ENCODE measurements at places on chromosomes 16 and 17. TPM values are rescaled to one million over a fixed set of nuclear protein-coding genes. Genes with fewer than 3 reads are reported as not detected.
A peak's percentile ranks its signal among the peaks of the same experiment; 100 is the strongest.

DNA sequence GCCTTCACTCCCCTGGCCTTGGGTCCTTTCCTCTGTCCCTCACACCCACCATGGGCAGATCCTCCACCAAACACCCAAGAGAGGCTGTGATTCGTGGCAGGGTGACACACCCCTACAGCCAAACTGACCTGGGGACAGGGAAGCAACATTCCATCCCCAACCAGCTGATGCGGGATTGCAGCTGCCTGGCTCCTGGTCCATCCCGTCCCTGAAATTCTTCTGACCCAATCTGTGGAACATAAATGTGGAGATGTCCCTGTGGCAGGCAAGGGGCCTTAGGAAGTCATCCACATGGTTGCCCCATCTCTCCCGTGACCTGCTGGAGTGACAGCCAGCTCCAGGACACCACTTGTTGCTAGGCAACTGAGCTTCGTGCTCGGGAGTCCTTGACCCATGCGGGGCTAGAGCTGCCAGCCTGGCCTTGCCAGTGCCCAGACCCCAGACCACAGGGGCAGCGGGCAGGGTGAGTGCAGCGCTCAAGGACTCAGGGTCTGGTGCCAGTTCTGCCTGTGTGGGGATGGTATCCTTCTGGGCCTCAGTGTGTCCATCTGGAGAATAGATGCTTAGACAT lies 34.0 kb upstream of the CPNE2 start:
- no peak for DNase-seq
- H3K4me3 ChIP-seq = no peak overlapping the region
- peaks cover 3% of the 10 kb centered on the region for H3K4me1 ChIP-seq
- peaks cover 29% of the 10 kb centered on the region for H3K36me3 ChIP-seq

The PMFBP1 gene
- 0.24 TPM for total RNA-seq

DNA sequence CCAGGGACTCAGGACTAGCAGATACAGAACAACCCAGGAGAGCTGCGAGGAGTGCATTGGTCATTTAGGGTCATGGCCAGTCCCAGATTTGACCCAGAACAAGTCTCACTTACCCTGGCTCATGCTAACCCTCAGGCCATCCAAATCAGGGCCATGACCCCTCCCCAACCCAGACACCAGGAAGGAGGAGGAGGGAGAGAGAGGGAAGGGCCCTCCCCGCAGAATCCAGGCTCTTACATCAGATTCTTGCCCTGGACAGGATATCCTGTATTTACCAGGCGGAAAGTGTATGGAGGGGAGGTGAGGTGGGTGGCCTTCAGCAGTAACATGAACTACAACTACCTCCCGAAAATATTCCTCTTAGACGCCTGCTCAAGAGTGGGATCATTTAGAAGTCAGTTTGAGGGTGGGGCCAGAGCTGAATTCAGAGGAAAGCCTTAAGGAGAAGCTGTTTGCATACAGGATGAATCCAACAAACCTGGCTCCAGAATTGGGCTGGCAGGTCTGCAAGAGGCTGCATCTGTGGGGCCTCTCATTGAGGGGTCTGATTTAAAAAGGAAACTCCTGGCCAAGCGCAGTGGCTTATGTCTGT lies 2.1 kb downstream of the VAT1 start:
- H3K4me3 ChIP-seq = peak overlapping the region; percentile 21
- H3K4me1 ChIP-seq = peaks cover 34% of the 10 kb centered on the region
- H3K27me3 ChIP-seq = no peaks in the 10 kb centered on the region
- H3K27ac ChIP-seq = no peak overlapping the region
- DNase-seq = no peak

DNA sequence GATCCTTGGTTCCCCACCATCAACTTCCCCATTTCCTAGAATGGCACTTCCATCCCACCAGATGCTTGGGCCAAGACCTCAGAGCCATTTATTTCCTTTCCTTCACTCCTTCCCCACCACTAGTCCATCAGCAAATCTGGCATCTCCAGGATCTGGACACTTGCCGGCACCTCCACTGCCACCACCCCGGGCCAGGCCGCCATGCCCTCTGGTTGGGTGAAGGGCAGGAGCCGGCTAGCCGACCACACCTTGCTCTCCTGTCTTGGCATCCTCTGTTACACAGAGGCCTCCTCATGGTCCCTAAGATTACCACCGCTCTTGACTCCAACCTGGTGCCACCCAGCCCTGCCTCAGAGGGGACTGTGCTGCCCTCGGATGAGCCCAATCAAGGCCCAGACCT lies 104.5 kb downstream of the RMI2 start:
- H3K27me3 ChIP-seq = no peaks in the 10 kb centered on the region
- H3K27ac ChIP-seq = no peak overlapping the region
- no peak for DNase-seq
- H3K4me3 ChIP-seq = no peak overlapping the region
- no peaks in the 10 kb centered on the region for H3K36me3 ChIP-seq

The MT1M gene
- total RNA-seq = not detected

GRCh38 chr17:35730400-35731005 lies 936 bp upstream of the RASL10B start:
- peaks cover 16% of the 10 kb centered on the region for H3K4me1 ChIP-seq
- H3K27ac ChIP-seq = no peak overlapping the region
- peak; percentile 35 for DNase-seq
- peak overlapping the region; percentile 74 for H3K4me3 ChIP-seq
- H3K27me3 ChIP-seq = no peaks in the 10 kb centered on the region
- H3K36me3 ChIP-seq = peaks cover 4% of the 10 kb centered on the region

DNA sequence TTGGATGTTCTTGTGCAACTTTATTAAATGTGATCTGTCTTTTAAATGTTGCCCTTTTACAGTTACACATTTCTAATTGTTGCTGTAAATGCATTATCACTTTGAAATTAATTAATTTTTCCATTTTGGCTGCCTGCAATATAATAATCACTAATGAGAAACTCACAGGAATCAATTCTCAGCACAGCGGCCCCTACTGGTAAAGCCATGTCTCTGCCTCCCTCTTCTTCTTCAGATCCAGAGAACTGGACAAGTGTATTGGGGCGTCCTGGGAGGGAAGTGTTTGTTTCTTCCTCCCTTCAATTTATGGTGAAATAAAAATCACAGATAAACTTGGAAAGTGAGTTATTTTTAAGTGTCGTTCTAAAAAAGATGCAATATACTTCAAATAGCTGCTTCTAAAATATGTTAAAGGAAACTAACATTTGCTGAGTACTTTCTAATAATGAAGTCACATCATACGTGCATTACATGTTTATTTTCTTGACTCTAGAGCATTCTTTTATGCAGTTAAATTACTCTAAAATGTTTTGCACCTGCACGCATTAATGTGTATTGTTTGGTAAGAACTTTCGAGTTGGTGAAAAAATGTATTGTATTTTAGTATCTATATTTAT lies 338.0 kb downstream of the WWOX start:
- H3K36me3 ChIP-seq = peaks cover 17% of the 10 kb centered on the region
- H3K27me3 ChIP-seq = no peaks in the 10 kb centered on the region
- H3K27ac ChIP-seq = no peak overlapping the region
- H3K4me3 ChIP-seq = no peak overlapping the region

The METRN gene
- total RNA-seq = 11.0 TPM

The FNDC8 gene
- total RNA-seq = not detected

The CDH11 gene
- total RNA-seq = not detected
